ENCODE measurements at places on chromosomes 16 and 17. TPM values are rescaled to one million over a fixed set of nuclear protein-coding genes. Genes with fewer than 3 reads are reported as not detected.

The SCIMP gene
- not detected for total RNA-seq

DNA sequence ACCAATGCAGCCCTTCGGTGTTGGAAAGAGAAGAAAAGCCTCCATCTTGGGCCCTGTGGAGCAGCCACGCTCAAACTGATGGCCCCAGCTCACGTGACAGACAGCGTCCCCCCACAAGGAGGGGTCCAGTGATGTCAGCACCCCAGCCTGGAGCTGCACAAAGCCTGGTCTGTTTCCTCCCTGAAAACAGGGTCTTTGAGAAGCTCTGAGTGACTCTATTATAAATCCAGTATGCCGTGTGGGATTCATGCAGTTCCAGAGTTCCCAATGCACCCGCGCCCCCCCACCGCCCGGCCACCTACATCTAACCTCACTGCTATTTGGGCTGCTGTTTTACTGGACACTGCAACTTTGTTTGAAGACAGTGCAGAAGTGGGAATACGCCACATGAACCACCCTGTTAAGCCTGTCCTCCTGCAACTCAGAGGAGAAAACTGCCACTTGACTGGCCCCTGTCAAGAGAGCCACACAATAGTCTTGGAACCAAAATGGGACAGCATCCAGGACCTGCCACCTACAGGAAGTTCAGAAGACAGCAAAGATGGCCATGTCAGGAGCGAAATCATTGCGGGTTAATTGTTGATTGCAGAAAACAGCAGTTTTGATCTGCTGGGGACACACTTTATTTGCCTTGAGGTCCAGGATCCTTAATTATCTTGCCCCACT is 33.1 kb downstream of the PMP22 start:
- no peaks in the 10 kb centered on the region for H3K36me3 ChIP-seq
- no peak overlapping the region for H3K4me3 ChIP-seq
- H3K4me1 ChIP-seq: no peaks in the 10 kb centered on the region

DNA sequence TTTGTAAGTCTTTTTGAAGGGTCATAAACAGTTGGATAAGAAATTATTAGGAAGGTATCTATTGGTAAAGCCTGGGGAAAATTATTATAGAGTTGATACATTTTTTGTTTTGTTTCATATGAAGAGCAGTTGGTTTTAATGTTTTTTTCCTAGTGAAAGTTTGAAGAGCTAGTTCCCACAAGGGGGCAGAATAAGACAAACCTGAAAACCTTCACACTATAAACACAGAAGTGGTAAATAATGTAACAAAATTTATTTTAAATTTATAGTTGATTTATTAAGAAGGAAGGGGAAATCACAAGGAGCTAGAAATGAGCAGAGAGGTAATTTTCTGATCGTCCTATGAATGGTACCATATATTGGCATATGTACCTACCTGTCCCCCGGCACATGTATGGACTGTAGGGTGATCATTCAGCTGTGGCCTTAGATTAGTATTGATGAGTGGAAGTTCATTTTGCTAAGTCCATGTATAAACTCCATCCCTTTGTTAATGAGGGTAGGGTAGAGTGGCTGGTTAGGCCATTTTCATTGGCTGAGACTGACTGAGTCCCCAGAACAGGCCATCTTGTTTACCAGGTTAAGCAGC is 116.3 kb downstream of the TANC2 start:
- no peak overlapping the region for H3K4me3 ChIP-seq
- H3K4me1 ChIP-seq: no peaks in the 10 kb centered on the region
- DNase-seq: no peak
- no peak overlapping the region for H3K27ac ChIP-seq
- H3K27me3 ChIP-seq: no peaks in the 10 kb centered on the region

The KLHL10 gene
- total RNA-seq: 0.19 TPM

GRCh38 chr17:80938556-80938955 is 53.1 kb upstream of the CHMP6 start:
- no peak overlapping the region for H3K4me3 ChIP-seq
- H3K4me1 ChIP-seq: no peaks in the 10 kb centered on the region
- H3K36me3 ChIP-seq: no peaks in the 10 kb centered on the region
- H3K27ac ChIP-seq: no peak overlapping the region
- no peak for DNase-seq

- 0 out of 2 replicates have a peak, but pooled peaks cover 3% of the 10 kb centered on the region for H3K36me3 ChIP-seq
- no peak overlapping the region for H3K4me3 ChIP-seq
- DNase-seq: no peak
These were observed 50.9 kb downstream of the HELZ start for GRCh38 chr17:67194134-67194533.

DNA sequence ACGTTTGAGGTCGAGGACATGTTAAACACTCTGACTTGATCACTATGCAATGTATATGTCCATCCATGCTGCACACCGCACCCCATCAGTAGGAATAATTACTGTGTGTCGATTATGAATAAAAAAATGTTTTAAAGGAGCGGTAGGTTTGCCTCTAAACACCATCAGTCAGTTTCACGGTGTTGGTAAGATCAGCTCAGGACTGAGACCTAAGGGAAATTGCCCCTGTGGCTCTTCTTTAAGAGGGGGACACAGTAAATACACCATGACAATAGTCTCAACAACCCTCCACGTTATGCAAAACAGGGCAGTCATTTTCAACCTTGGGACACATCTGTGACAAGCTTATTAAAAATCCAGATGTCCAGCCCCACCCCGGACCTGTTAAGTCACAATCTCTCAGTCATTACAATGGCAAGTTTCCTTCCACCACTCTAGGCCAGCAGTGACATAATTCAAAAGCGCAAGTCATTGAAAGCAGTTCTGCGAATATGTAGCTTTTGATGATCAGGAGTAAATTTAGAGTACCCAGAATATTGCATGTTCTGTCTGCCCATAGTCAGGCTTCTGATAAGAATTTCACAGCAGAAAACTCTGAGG is 1.2 kb downstream of the ATMIN start:
- H3K4me1 ChIP-seq: peaks cover 6% of the 10 kb centered on the region
- H3K27ac ChIP-seq: no peak overlapping the region
- peak overlapping the region; percentile 90 for H3K4me3 ChIP-seq
- peaks cover 3% of the 10 kb centered on the region for H3K36me3 ChIP-seq
- H3K27me3 ChIP-seq: no peaks in the 10 kb centered on the region
- no peak for DNase-seq

DNA sequence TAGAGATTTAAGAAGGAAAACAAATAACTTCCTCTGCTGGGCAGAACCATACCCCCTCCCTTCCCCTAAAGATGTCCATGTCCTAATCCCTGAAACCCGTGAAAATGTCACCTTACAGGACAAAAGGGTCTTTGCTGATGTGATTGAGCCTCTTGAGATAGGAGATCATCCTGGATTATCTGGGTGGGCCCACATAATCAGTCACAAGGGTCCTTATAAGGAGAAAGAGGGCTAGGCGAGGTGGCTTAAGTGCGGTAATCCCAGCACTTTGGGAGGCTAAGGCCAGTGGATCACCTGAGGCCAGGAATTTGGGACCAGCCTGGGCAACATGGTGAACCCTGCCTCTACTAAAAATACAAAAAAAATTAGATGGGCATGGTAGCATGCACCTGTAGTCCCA is 12.0 kb upstream of the SLC39A11 start:
- H3K27me3 ChIP-seq: no peaks in the 10 kb centered on the region
- H3K27ac ChIP-seq: no peak overlapping the region
- H3K4me3 ChIP-seq: no peak overlapping the region
- no peaks in the 10 kb centered on the region for H3K4me1 ChIP-seq
- no peak for DNase-seq

DNA sequence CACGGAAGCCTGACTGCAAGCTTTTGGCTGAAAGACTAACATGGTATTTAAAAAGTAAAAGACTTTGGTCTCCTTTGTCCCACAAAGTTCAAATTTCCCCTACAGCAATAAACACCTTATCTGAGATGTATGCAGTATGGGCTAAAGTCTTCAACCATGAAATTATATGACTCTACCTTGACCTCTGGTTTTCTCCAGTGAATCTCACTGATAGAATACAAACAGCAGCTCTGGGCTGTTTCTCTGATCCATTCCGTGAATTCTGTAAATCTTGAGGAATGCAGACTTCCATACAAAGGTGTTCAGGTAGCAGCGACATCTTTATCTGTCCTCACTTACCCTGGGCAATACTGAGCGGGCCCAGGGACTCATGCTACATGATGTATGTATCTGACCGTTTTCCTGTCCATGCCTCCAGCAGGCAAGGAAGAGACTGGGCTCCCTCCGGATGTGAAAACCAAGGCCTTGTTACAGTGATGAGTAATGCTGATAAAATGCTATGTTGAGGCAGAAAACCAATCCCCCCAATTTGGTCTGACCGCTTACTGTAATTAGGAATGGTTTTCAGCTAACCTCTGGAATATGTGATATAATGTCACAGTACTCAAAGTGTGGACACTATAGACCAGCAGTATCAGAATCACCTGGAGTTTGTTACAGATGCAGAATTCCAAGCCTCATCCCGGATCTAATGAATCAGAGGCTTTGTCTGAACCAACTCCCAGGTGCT is 589.8 kb downstream of the HS3ST4 start:
- H3K4me3 ChIP-seq: no peak overlapping the region
- H3K27me3 ChIP-seq: no peaks in the 10 kb centered on the region
- no peak overlapping the region for H3K27ac ChIP-seq
- peaks cover 2% of the 10 kb centered on the region for H3K4me1 ChIP-seq

The CUEDC1 gene
- total RNA-seq: 10.7 TPM

- H3K4me3 ChIP-seq: no peak overlapping the region
- H3K36me3 ChIP-seq: no peaks in the 10 kb centered on the region
- peaks cover 7% of the 10 kb centered on the region for H3K4me1 ChIP-seq
- no peaks in the 10 kb centered on the region for H3K27me3 ChIP-seq
These were observed 352.4 kb downstream of the HAPSTR1 start for GRCh38 chr16:9443864-9444263.

The KRT40 gene
- not detected for total RNA-seq

- H3K4me3 ChIP-seq: no peak overlapping the region
- H3K27ac ChIP-seq: no peak overlapping the region
- no peaks in the 10 kb centered on the region for H3K36me3 ChIP-seq
- peaks cover 58% of the 10 kb centered on the region for H3K27me3 ChIP-seq
These were observed 5.2 kb downstream of the CACNA1G start for GRCh38 chr17:50565402-50566350.

- H3K27ac ChIP-seq: no peak overlapping the region
- H3K27me3 ChIP-seq: no peaks in the 10 kb centered on the region
- no peak for DNase-seq
- no peaks in the 10 kb centered on the region for H3K36me3 ChIP-seq
- no peak overlapping the region for H3K4me3 ChIP-seq
- peaks cover 15% of the 10 kb centered on the region for H3K4me1 ChIP-seq
These were observed 33.8 kb downstream of the SDK2 start for GRCh38 chr17:73610331-73610911.

DNA sequence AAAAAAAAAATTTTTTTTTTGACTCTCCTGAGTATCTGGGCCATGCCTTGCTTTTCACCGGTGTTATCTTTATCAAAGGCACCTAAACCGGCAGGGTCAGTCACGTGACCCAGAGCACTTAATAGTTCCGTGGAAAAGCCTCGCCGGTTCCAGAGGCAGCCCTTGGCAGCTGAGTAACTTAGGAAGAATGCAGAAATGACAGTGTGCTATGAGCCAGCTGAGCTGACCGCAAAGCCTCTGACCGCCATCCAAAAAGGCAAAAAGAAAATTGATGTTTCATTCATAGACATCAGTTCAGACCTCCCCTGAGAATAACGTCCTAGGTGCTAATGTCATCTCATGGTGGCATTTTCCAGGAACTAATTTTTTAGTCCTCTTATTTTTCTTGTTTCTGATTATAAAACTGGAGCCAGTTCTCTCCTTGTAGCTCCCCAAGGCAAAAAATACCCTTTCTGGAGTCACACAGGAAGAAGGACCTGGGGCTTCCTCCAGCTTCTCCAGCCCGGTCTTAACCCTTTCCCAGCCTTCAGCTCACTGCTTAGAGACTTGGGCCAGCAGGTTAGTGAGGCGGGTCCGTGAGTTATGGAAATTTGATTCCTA is 122.6 kb downstream of the SOCS1 start:
- no peaks in the 10 kb centered on the region for H3K36me3 ChIP-seq
- no peaks in the 10 kb centered on the region for H3K27me3 ChIP-seq
- DNase-seq: no peak
- H3K4me1 ChIP-seq: 0 out of 2 replicates have a peak, but pooled peaks cover 2% of the 10 kb centered on the region
- H3K4me3 ChIP-seq: no peak overlapping the region

DNA sequence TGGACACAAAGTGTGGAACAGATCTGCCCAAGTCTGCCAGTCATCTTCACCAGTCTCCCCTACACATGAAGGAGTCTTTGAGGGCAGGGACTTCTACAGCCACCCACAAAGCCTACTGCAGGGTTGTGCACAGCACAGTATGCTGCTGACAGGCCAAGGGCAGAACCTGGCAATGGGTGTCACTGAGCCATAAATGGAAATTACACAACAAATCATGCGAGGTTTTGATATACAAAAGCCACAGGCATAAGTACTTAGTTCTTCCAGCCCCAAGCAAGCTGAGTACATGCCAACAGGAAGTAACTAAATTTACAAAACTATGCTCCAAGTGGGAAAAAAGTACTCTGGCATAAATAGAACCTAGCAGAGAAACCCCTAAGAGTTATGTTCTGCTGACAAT is 7.8 kb upstream of the PSMC3IP start:
- DNase-seq: no peak
- H3K27me3 ChIP-seq: no peaks in the 10 kb centered on the region
- H3K4me3 ChIP-seq: no peak overlapping the region
- peaks cover 36% of the 10 kb centered on the region for H3K36me3 ChIP-seq
- no peaks in the 10 kb centered on the region for H3K4me1 ChIP-seq

DNA sequence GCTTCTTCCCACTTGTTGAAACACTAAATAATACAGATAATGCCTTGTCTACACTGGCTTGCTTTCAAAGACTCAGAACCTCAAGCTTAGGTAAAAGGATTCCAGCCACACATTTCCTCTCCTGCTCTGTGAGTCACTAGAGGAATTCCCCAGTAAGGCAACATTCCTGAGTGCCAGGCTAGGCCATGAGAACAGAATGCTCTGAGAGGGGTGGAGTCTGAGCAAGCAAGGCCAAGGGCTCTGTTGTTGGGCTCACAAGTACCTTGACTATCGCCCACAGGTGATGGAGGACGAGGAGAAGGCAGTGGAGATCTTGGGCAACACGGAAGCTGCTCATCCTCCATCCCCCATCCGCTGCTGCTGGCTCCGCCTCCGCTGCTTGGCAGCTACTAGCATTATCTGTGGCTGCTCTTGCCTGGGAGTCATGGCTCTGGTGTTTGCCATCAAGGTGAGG is 6.7 kb upstream of the PHKG2 start:
- H3K4me1 ChIP-seq: peaks cover 2% of the 10 kb centered on the region
- H3K27ac ChIP-seq: no peak overlapping the region
- DNase-seq: no peak
- H3K4me3 ChIP-seq: no peak overlapping the region
- no peaks in the 10 kb centered on the region for H3K27me3 ChIP-seq

DNA sequence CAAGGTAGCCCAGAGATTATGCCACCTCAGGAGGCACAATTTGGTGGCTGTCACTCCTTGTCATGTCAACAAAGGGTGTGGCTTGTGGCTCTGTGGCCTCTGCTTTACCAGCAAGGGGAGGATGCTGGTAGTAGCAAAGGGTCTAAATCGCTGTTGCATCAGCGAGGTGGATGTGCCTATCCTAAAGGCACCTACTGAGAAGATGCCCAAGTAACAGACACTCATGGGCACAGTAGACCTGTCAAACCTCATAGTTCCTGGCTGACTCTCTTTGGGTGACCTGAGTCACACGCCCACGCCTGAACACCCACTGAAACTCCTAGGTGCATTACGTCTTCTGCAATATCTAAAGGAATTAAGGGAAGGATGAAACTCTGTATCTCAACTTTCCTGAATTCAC is 139.5 kb downstream of the PRKCB start:
- H3K27me3 ChIP-seq: no peaks in the 10 kb centered on the region
- no peak for DNase-seq
- H3K4me1 ChIP-seq: 0 out of 2 replicates have a peak, but pooled peaks cover 9% of the 10 kb centered on the region
- H3K36me3 ChIP-seq: no peaks in the 10 kb centered on the region
- no peak overlapping the region for H3K27ac ChIP-seq

Measured in H1 (cell line).